ENCODE measurements at places on chromosomes 4 and X. TPM values are rescaled to one million over a fixed set of nuclear protein-coding genes. Genes with fewer than 3 reads are reported as not detected.
A peak's percentile ranks its signal among the peaks of the same experiment; 100 is the strongest.

DNA sequence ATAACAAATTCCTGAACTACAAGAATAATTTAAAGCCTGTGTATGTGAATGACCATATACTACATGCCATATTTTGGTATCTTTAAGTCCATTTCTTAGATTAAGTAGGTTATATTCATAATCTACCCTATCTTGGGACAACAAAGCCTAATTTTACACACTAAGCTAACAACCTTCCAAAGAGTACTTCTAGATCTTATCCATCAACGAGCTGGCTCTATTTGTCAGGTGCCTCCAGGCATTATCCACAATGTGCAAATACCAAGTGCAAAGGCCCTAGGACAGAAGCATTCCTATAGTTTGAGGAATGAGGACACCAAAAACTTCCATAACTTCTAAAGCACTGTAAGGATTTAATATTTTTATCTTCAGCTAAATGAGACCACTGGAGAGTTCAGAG, 3.5 kb downstream of the SLBP start:
- DNase-seq: no peak

- no peak for DNase-seq
Observed at GRCh38 chr4:66943112-66943511, 602.2 kb downstream of the CENPC start.

DNA sequence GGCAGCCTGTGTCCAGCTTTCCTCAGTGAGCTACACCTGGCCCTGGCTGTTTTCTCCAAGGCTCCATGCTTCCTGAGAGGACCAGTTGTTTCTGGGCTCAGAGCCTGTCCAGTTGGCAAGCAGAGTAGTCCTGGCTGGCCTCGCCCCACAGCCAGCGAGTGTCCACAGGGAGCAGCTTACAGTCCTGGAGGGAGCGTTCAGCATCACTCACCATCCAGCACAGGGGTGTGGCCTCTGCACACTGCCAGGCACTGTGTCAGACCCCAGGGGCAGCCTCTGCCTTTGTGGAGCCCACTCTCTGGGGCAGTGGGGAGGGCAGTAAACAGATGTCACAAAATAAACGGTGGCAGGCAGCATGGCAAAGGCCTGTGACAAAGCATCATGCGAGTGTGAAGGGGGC, 23.9 kb downstream of the EVC start:
- DNase-seq: no peak

Gene GAGE12F
- polyA plus RNA-seq: not detected

GRCh38 chrX:39982948-39983347, 114.8 kb downstream of the BCOR start:
- no peak for DNase-seq

GRCh38 chr4:41157009-41157408, 57.3 kb downstream of the APBB2 start:
- no peak for DNase-seq

DNA sequence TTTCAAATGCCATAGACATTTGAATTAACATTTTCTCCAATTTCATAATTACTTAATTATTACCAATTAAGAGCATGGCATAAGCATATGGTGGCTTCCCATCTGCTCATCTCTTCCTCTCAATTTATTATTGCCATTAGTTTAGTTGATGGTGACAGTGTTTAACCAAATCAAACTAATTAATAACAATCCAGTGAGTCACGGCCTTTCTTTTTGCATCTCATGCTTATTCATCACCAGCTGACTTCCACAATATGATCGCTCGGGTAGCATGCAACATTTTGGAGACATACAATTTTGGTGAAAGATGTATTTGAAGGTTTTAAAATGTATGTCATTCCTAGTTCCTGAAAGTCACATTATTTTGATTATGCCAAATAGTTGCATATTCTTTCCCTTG, 172.8 kb upstream of the TACR3 start:
- no peak for DNase-seq

Gene NKX6-1
- not detected for polyA plus RNA-seq

- no peak for DNase-seq
Observed at GRCh38 chr4:143597276-143597675, 83.8 kb downstream of the SMARCA5 start.

DNA sequence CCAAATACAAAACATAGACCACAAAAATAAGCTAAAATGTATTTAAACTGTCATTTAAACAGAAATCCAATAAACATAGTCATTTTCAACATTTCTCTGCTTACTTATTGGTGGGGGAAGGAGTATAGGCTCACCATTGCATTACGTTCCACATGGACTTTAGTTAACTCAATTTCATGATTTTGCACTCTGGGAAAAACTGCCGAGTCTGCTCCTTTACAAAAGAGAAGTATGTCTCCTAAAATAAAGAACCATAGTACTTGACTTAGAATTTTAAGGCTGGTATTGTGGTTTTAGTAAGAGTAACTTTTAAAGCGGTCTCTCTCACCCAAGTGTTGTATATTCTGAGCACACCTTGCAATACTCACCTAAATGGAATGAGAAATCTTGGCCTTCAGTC, 75.1 kb upstream of the MCF2 start:
- DNase-seq: peak; percentile 0

- DNase-seq: no peak
Observed at GRCh38 chr4:90799895-90800294, 672.7 kb downstream of the CCSER1 start.

Gene GABRG1
- polyA plus RNA-seq: not detected

GRCh38 chrX:44570522-44570921, 27.9 kb upstream of the FUNDC1 start:
- DNase-seq: peak; percentile 28

- DNase-seq: no peak
Observed at GRCh38 chrX:17369309-17369708, 5.7 kb upstream of the NHS start.

DNA sequence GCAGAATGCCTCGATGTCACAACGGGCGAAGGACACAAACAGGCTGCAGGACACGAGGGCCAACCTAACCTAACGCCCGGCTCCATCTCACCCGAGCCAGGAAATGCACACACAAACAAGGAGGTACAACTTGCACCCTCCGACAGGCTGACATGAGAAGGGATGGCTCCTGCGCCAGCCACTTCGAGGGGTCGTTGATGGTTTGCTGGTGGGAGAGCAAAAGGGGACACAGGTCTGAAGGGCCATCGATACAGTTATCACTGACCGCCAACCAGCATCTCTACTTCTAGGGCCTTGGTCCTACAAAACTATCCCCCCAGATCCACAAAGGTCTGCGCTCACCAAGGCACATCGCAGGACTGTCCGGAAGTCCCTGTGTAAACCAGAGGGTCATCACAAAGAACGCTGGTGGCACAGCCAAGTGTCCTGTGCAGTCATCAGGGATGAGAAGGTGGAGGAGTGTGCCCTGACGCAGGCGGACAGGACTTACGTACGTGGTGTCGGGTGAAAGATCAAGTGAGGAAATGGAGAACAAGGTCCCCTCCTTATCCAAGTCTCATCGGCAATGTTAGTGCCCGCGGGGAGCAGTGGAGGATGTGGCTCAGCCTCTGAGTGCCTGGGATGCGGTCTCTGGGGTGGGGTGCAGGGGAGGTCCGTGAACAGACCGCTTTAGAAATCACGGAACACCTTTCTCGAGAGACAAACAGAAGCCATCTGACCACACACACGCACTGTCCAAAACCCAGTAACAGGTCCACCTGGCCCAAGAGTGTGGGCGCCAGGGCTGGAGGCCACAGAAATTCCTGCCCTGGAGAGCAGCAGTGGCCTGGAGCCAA, 7.0 kb downstream of the MXD4 start:
- DNase-seq: no peak

DNA sequence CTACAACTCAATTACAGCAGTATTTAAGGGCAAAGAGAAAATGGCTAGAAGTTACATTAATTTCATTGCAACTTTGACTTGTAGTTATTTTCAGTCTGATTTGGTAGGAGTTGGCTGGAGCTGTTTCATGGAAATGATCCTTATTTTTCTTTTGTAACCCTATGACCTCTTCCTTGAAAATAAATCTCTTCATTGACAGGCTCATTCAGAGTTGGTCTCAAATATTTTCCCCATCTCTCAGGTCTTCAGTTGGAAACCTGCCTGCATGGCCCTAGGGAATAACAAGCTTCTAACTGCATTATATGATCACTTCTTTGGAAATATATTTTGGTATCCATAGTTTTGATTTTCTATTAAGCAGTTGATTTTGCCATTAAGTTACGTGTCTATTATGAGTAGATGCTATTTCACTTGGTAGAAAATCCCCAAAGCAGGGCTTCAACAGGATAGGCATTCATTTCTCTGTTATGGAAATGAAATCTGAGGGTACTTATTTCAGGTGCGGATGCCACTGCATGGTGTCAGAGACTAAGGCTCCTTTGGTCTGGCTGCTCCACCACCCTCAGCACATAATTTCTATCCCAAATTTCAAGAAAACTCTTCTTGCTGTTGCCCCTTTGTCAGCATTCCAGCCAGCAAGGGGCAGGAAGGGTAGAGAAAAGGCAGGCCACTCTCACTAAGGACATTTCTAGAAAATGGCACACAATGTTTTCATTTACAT, 502.5 kb downstream of the SPRY1 start:
- DNase-seq: no peak

DNA sequence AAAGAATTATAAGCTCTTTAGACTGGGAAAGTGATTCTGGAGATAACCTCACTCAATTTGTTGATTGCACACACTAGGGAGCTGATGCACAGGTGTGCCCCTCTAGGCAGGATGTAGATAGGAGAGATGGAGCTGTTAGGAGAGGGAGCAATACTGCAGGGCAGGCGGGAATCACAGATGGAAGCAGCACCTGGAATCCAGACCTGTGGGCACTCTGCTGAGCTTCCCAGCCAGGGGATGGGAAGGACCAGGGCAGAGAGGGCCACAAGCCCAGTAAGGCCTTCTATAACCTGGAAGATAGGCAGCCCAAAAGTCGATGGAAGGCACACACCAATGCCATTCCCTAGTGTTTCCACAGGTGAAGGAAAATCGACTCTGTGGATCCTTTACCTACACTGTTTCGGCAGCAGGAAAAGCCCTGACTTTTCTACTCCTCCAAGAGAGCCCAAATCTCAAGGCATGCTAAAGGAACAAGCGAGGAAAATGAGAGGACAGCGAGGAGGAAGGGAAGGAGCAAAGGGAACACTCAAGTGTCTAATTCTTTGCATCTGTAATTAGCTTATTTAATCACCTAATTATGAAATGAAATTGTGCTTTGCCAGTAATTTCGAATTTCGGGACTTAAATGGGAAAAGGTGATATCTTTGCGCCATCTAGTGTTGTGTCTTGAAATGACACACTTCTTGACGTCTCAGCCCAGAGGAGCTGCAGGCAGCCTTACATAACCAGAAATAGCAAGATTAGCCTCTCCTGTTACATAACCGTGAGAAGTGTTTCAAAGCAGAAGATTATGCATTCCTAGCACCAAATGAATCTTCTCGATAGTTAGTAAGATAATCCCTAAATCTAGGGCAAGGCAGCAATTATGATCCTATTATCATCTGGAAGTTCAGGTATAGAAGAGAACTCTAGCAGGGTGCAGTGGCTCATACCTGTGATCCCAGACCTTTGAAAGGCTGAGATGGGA, 31.0 kb upstream of the TLR3 start:
- peak; percentile 48 for DNase-seq

Gene NOX1
- not detected for polyA plus RNA-seq

DNA sequence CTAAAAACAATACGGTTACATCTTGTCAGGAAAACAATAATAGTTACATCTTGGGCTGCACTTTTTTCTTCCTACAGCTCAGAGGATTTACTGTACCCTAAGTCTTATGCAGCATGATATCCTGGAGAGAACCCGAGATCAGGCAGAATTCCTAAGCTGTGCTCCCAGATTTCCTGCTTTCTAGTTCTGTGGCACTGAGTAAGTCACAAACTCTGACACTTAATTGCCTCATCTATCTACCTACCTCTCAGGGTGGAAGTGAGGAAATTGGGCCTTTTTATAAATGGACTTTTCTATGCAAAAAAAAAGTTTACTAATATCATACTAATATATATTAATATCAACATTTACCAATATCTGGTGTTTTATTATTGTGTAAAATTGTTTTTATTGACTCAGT, 438.5 kb downstream of the INPP4B start:
- DNase-seq: no peak

- DNase-seq: peak; percentile 19
Observed at GRCh38 chr4:7295911-7296660, 103.7 kb downstream of the SORCS2 start.

DNA sequence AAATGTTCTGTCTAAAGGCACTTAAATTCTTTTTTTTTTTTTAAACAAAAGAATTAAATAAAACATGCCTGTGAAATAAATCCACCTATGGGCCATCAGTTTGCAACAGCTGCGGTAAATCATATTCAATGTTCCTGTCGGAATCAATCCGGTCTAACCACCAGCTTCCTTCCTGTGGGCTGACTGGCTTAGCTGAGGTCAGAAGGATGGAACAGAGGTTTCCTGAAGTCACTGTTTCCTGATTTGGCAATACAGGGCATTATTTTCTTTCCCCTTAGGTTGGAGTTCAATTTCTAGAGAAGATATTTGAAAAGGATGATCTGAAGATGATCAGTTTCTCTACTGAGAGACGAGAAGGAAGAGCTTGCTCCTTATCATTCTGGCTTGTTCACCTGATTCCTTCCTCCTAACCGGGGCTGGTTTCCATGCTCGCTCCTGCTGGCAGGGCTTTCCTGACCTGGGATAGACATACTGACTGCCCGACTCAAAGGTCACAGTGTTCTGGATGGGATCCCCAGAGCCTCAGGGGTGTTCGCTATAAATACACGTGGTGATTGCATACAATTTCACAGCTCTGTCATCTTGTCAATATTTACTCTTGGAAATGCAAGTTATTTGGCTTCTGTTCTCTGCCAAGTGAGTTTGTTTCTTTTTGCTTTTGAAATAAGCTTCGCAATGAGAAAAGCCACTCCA, 21.7 kb downstream of the PDLIM3 start:
- no peak for DNase-seq

Gene SPANXN3
- not detected for polyA plus RNA-seq

- DNase-seq: no peak
Observed at GRCh38 chr4:30723201-30723955, 3.2 kb downstream of the PCDH7 start.

DNA sequence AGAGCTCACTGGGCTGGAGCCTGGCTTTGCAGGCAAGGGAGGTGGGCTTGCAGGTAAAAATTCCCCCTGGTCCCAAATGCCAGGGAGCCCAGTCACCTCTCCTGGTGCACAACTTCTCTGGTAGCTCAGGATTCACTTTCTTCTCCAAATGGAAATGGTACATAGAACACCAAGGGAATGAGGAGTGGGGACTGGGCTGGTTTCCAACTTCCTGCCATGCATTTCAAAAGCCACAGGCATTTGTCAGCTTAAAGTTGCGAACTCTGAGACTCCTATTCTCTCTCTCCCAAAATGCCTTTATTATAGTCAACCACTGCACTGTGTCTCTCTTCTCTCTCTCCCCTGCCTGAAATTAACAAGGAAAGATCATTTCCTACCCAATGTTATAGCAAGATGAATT, 177.3 kb downstream of the GRIA3 start:
- no peak for DNase-seq

Gene ANAPC10
- 20.3 TPM for polyA plus RNA-seq

GRCh38 chr4:105236202-105236915, 89.7 kb downstream of the TET2 start:
- no peak for DNase-seq

Gene SMIM31
- polyA plus RNA-seq: not detected

Gene IL21
- not detected for polyA plus RNA-seq

Gene FATE1
- not detected for polyA plus RNA-seq

Gene GC
- not detected for polyA plus RNA-seq

Data from mammary epithelial cell (primary cell).